ENCODE measurements at places on chromosomes 2 and 18.

DNA sequence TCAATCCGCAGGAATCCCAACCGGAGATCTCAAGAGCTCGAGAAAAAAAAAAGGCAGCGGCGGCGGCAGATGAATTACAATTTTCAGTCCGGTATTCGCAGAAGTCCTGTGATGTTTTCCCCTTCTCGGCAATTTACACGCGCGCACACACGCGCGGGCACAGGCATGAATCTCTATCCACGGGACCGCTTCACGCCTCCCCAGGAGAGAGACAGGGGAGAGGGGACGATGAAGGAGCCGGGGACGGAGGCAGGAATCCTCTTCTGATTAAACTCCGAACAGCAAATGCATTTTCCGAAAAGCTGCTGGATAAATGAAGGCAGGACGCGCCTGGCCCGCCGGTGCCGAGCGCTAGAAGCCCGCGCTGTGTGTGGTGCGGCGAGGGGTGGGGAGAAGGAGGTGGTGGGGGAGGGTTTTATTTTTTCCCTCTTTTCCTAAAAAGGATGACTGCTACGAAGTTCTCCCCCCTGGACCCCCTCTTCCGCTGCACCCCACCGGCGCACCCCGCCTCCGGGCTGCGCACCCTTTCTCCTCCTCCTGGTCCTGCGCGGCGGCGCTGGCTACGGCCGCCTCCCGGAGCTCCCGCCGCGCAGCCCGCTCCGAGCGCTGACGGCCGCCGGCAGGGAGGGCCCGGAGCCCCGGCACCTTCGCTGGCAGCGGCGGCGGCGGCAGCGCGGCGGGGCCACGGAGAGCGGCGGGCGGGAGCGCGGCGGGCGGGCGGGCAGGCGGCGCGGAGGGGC is at the start of gene BCL2:
BCL2 (minus strand) TSS at position 387 of the 740 bp plus-strand sequence.
- peak; percentile 73 for DNase-seq

- DNase-seq: no peak
Measured at GRCh38 chr2:118644190-118644589, 203.3 kb downstream of the EN1 start.

DNA sequence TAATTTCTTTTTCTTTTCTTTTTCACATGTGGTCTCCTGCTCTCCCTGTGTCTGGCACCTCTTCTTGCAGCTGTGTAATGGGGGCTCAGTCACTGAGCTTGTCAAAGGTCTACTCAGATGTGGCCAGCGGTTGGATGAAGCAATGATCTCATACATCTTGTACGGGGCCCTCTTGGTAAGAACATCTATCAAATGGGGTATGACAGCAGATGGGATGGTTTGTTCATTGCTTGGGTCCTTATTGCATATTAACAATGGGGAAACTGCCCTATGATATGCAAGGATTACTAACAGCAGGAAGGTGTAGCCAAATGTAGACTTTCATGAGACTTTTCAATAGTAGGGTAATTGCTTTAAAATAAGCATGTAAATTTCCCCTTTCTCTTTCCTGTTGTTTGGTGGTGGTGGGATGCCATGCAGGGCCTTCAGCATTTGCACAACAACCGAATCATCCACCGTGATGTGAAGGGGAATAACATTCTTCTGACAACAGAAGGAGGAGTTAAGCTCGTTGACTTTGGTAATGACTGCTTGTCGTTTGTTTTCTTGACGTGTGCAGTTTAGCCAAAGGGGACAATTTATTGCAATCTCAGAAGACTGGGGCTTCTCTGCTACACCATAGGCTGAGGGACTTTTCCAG is 36.5 kb downstream of the MYO3B start:
- no peak for DNase-seq

- no peak for DNase-seq
Measured at GRCh38 chr2:219998107-219998506, 370.7 kb downstream of the SLC4A3 start.

GRCh38 chr2:163558251-163559021 is 177.4 kb downstream of the FIGN start:
- no peak for DNase-seq

GRCh38 chr2:59232394-59233165 is 991.5 kb upstream of the FANCL start:
- no peak for DNase-seq

GRCh38 chr18:73690222-73690621 is 457.4 kb downstream of the FBXO15 start:
- DNase-seq: no peak

- no peak for DNase-seq
Measured at GRCh38 chr18:76894566-76895346, 72.4 kb downstream of the ZNF236 start.

- peak; percentile 47 for DNase-seq
Measured at GRCh38 chr2:40451918-40452605, at the start of gene SLC8A1. Gene SLC8A1, minus strand, starts transcription at chr2:40452090.

GRCh38 chr2:120865656-120866055 is 130.0 kb downstream of the GLI2 start:
- no peak for DNase-seq

- no peak for DNase-seq
Measured at GRCh38 chr18:73918816-73919215, 228.8 kb downstream of the FBXO15 start.

GRCh38 chr2:36707050-36707449 is 10.5 kb downstream of the VIT start:
- no peak for DNase-seq

DNA sequence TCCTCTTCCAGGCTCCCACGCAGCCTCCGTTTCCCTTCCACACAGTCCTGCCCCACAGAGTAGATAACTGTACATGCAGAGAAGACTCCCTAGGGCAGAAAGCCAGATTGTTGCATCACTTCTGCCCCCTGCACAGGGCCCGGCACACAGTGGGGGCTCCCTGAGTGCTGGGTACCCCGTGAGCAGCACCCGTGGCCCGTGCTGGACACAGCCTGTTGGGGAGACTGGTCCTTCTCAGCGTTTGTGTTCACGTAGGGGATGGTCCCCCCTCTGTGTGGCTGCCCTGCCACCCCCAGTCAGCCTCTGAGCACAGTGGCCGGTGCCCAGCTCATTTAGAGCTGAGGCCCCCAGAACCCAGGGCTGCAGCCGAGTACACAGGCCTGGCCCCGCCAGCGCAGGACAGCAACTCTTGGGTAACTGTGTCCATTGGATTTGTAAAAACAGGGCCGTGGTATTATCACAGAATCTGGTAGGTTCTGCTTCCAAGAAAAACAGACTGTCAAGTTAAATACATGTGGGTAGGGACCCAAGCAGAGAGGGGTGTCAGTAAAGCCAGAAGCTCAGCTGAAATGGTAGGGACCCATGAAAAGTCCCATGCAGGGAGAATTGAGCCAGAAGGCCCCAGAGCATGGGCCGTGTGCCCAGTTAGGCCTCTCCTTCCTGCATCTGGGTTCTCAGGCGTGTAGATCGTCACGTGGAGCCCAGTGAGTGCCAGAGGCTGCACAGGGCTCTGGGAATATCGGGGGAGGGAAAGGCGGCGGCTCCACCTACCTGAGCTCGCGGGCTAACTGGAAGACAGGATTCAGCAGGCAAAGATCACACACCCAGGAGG is 257.3 kb downstream of the ATAD2B start:
- DNase-seq: no peak

DNA sequence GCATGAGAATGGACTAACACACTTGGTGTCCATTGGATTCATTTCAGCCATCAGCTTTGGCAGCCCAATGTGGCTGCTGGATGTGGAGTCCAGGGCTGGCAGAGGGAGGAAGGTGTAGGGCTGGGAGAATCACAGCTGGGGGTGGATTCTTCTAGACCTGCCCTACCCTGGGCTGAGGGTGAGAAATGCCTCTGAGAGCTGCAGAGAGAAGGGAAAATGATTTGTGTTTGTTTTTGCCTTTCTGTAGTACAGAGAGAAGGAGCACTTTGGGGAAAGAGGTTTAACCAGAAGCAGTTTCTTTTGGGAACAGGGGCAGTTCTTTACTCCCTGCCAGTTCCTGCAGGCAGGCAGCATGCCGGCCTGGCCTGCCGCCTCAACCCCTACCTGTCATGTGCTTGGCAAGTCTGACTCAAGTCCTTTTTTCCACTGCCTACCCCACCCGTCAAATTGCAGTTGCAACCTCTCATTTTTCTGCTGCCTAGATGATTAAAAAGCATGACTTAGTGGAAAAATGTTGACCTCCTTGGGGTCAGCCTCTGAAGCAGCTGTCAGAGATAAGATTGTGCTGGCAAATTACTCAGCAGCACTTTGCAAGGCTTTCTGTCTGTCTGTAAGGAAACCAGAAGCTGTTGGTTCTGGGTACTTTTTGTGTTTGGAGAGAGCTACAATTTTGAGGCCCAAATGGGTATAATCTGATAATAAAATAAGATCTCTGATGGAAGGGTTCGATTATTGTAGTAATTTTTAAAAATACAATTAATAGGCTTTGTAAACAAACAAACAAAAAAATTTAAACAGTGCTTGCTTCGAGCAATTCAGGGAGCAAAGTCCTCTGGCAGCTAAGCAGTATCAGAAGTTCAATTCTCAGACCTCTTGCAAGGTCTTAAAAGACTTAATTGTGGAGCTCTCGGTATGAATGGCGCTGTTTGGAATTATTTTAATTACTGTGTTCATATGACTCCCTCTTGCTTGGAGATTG is 21.7 kb downstream of the LBH start:
- DNase-seq: peak; percentile 98

DNA sequence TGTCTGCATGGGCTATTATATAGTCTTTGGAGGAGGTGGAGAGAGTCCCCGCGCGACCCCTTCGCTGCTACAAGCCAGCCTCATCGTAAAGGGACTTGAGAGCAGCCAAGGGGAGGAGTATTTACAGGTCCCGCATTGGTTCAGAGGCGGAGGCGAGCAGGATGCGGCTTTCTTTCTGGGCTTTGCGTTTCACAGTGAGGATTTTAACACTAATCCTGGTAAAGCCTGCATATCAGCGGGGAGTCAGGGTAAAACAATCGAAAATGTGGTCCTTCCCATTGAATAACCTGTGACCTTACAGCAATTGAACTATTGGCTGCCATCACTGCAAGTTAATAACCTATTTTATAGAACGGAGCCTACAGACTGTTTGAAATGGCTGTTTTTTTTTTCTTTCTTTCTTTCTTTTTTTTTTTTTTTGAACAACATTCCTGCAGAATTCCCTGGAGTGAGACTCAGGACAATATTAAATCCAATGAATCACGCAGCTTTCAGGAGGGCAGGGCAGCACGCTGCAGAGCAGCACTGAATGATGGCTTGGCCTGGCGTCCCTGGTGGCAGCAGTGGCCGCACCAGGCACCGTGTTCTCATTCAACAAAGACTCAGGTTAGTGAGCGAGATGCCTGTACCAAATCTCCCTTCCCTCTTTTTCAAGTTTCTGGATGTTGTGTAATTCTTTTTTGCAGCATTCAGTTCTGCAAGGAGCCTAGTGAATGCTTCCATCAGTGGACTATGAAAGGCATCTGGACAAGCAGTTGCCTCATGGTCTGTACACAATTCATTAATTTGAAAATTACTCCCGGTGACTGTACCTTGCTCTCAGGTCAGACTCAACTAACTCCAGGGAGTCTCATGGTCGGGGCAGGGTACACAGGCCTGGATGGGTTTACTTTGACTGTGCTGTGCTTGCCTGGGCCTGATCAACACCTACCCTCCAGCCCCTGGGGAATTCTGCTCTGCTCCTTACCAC is 19.8 kb downstream of the SMIM21 start:
- DNase-seq: no peak

- DNase-seq: no peak
Measured at GRCh38 chr2:118403658-118404451, 315.6 kb downstream of the INSIG2 start.

GRCh38 chr2:54470266-54470938 is 14.3 kb downstream of the SPTBN1 start:
- DNase-seq: no peak

- DNase-seq: no peak
Measured at GRCh38 chr2:55862673-55863390, 60.8 kb downstream of the EFEMP1 start.

Data from hematopoietic multipotent progenitor cell treated with erythropoietin and hydrocortisone succinate and interleukin-3 and kit ligand, for 4 days (in vitro differentiated cells).